Stimulated activated CD4-positive, alpha-beta T cell treated with anti-CD3 and anti-CD28 coated beads, Interleukin-1b, Interleukin-23, amount 100 ng/mL, for 4 hours (primary cell): ENCODE measurements at places on chromosomes 5 and 9.

GRCh38 chr5:50898966-50899365, 232.5 kb downstream of the PARP8 start:
- no peak for DNase-seq

DNA sequence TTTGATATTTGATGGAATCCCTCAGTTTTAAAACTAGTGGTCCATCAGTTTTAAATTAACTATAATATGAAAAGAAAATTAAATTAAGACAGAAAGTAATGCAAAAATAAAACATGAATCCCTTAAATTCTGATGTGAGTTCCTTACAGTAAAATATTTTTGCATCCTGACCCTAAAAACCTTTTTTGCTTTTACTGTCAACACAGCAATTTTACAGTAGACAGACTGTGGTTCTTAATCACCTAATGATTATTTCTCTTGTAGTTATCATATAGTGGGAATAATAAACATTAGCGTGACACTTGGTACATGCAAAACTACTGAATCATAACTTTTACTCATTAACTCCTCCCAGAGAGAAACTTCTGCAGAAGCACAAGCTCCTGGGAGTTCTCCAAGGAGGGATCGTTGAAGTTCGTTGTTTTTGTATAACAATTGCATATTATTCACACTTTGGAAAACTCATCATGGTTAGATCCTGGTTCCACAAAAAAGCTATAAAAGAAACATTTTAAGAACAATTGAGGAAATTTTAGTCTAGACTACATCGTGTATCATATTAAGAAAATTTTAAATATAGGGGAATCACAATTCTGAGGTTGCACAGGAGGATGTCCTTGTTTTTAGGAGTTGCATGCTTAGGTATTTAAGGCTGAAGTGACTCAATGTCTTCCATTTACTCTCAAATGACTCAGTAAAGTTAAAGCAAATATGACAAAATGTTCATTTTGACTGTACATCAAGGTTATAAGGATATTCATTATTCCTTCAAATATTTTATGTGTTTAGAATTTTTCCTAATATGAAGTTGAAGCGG, 88.2 kb upstream of the NIPAL4 start:
- no peak for DNase-seq

DNA sequence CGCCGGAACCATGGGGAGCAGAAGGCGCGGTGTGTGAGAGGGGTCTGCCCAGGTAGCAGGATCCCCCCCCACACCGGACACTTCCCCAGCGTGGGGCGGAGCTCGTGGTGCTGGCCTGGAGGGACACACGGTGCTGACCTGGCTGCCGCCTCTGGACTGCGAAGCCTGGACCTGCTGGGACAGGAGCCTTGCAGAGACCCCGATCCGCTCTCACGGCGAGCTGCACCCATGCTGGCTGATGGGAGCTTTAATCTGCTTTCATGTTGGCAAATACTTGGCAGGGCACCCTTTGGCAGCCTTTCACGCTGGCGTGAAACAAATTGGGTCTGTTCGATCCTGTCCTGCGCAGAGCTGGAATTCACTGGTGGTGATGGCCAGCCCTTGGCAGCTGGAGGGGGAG, 7.4 kb downstream of the NKD2 start:
- no peak for DNase-seq

DNA sequence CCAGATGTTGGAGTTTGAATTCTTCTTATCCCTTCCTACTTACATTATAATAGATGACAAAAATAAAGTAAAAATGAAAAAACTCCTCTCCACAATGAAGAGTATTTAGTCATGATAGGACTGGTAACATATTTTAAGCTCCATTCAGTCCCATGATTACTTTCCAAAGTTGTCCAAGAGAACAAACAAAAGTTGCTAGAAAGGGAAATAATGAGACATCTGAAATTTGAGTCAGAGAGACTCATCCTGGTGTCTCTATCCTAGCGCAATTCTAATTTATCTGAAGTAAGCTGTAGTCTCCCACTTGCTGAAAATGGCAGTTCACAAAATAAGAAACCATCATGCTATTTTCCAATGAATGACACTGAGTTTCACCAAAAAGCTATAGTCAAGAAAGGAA, 152.2 kb downstream of the BNC2 start:
- no peak for DNase-seq

GRCh38 chr5:17304282-17304681, 86.9 kb downstream of the BASP1 start:
- no peak for DNase-seq

GRCh38 chr9:112103405-112103804, 71.7 kb downstream of the SUSD1 start:
- DNase-seq: no peak

DNA sequence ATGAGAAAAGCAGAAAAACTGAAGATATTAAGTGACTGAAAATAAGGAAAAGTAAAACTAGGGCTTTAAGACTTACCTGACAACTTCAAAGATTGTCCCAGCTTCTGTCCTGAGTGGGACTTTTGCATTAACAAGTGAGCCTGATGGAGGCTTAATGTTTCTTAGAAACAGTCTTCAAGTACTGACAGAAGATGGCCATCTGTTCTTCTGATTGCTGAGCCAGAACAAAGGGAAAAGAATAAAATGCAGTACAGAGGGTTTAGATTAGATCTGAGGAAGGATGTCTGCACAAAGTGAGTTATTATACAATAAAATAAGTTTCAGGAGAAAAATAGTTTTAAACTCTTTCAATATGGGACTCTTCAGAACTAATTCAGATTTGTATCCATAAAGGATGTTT, 500.7 kb downstream of the CETN3 start:
- no peak for DNase-seq

DNA sequence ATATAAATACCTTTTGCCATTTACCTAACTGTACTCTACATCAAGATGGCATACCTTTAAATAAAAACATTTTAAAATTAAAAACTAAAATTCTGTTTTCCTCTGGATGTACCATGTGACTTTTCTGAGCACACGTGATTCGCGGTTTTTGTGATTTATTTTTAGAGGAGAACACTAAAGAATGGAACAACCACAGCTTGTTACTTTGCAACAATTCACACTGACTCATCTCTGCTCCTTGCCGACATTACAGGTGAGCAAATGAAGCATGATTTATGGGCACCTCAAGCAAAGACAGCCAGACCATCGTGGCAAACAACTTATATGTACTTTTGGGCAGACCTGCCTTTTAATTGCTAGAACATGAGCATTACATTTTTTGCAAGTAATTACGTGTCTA, 61.3 kb downstream of the GDA start:
- DNase-seq: no peak

GRCh38 chr5:173765029-173765644, 123.0 kb upstream of the CPEB4 start:
- no peak for DNase-seq

GRCh38 chr5:105274079-105274478, 1711.5 kb upstream of the NUDT12 start:
- DNase-seq: no peak

- no peak for DNase-seq
Observed at GRCh38 chr5:142852416-142853198, 82.4 kb downstream of the ARHGAP26 start.

GRCh38 chr9:134477927-134478326, 151.7 kb downstream of the RXRA start:
- DNase-seq: no peak

- no peak for DNase-seq
Observed at GRCh38 chr9:113515862-113516261, 52.3 kb downstream of the RGS3 start.

DNA sequence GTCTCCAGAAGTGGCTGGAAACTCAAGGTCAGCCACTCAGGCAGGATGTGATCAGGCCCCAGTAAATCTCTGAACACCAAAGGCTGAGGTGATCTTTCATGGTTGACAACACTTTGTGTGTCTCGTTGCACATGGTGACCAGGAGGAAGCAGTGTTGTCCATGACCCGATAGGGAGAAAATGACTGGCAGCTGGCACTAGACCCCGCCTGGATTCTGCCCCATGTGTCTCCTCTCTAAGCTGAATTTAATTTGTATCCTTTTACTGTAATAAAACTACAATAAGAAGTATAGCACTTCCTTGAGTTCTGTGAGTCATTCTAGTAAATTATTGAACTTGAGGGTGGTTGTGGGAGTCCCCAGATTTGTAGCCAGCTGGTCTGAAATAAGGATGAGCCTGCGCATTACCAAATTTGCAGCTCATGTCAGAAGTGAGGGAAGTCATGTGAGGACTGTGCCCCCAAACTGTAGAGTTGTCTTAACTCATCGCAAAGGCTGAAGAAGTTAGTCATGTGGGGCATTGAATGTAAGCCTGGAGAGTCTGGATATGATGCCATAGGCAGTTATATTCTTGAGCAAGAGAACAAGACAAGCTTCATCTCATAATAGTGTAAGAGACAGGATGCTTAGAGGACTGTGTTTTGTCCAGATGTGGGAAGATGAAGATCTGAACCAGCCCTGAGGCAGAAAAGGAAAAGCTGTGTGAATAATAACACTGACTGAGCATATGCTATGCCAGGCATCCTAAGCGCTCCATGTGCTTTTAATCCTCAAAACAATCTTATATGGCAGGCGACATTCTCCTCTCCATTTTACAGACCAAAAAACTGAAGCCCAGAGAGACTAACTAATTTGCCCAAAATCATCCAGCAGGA, 55.9 kb downstream of the TMEM215 start:
- no peak for DNase-seq

- peak; percentile 27 for DNase-seq
Observed at GRCh38 chr9:114504341-114505186, 709 bp downstream of the WHRN start.

- no peak for DNase-seq
Observed at GRCh38 chr9:118618084-118618483, 751.2 kb downstream of the BRINP1 start.

DNA sequence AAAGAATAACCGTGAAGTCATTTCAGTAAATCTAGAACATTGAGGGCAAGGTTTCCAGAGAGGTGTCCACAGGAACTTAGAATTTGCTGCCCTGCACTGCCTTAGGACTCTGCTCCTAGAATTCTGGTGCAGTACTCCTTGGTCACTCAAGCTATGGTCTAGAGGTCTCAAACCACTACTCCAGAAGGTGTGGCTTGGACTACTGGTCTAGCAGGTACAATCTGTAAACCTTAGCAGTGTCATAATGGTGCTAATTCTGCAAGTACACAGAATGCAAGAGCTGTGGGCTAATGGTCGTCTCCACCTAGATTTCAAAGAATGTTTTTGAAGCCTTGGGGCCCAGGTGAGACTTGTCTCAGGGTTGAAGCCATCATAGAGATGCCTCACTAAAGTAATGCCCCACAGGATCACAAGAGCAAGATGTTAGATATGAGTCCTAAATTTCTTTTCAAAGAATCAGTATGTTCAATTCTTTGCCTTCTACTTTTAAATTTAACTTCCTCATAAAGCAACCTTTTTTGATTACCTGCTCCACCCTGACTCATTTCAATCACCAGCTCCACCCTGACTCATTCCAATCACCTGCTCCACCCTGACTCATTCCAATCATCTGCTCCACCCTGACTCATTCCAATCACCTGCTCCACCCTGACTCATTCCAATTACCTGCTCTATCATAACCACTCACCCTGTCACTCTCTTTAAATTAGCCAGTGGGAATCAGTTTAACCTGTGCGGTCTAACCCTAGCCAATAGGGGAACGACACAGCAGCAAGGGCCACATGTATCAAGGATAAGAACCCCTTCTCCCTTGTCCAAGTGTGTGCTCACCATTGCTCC, 1111.8 kb upstream of the ACO1 start:
- DNase-seq: no peak
